Muscle of back (tissue), 13 donors: ENCODE measurements at places on chromosomes 1 and 21.

DNA sequence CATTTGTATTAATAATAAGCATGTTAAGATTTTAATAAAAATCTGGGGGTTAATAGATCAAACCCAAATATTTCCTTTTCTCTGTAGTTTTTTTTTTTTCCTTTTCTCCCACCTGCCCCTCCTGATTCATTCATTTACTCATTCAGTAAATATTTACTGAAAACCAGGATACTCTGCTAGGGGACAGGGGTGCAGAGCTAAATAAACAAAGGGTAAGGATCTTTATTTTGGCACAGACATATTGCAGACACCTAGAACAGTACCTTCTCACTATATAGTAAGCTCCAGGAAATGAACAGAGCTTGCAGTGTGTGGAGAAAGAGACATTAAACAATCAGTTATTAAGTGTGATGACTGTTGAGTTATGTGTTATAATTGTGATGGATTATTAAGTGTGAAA lies 60.9 kb downstream of the AK5 start:
- DNase-seq: no peak

- no peak for DNase-seq
Observed at GRCh38 chr1:113701429-113701828, 57.9 kb downstream of the PHTF1 start.

- DNase-seq: no peak
Observed at GRCh38 chr1:230415405-230416132, 10.6 kb downstream of the PGBD5 start.

DNA sequence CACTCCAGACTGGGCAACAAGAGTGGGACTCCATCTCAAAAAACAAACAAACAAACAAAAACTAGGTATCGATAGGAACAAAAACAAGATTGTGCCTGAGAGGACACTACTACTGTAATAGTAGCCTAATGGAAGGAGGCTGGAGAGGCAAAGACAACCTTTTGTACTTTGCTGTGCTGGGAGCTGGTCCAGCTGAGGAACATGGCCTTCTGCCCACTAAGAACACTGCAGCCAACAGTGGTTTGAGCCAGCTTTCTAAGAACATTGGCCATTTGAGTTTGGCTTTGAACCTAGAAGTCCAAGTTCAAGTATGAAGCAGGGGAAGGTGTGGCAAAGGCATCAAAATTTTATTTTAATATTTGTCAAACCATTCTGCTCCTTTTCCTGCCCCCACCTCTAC lies 22.7 kb upstream of the RGS8 start:
- no peak for DNase-seq

GRCh38 chr1:231421546-231421970 lies 529 bp downstream of the EGLN1 start:
- DNase-seq: peak; percentile 43

DNA sequence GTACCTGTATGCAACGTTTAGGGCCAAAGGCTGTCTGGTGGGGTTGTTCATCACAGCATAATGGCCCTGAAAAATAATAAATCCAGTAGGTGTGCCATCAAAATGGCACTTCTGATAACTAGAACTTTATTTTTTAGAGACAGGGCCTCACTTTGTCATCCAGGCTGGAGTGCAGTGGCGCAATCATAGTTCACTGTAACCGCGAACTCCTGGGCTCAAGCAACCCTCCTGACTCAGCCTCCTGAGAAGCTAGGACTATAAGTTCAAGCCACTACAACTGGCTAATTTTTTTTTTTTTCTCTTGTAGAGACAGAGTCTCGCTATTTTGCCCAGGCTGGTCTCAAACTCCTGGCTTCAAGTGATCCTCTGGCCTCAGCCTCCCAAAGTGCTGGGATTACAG lies 4.7 kb downstream of the SNAPIN start:
- DNase-seq: no peak

GRCh38 chr1:56710646-56711045 lies 65.5 kb downstream of the PRKAA2 start:
- no peak for DNase-seq

DNA sequence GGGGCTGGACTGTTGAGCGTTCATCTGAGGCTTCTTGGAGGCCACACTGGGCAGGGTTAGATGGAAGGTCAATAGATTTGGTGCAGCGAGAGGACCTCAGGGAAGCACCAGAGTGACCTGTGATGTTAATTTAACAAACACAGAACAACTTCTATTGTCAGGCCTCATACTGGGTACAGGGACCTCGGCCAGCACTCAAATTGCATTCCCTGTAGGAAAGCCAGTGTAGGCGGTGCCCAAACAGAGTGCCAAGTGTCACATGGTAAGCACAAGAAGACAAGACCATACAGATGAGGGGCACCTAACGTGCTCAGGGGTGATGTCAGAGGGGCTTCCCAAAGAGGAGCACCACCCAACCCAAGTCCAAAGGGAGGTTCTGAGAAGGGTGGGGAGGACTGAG lies 1.3 kb downstream of the TMEM269 start:
- no peak for DNase-seq

DNA sequence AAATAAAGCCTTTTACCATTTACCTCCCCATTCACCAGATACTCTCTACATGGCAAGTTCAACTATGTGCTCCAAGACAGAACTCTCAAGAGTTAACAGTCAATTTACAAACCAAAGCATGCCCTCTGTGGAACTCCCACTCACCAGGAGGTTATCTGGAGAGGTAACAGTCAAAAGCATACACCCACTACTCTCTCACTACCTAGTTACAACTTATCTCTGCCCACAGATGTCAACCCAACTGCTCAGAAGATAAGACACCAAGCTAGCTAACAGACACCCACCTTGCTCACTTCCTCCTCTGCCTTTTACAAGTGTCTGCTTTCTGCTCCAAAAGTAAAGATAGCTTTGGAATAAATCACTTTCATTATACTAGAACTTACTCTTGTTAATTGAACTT lies 131.0 kb downstream of the TRIM33 start:
- no peak for DNase-seq

- no peak for DNase-seq
Observed at GRCh38 chr1:116150368-116150767, 39.2 kb downstream of the MAB21L3 start.

GRCh38 chr1:11475748-11476147 lies 3.2 kb upstream of the DISP3 start:
- DNase-seq: no peak

- DNase-seq: no peak
Observed at GRCh38 chr21:33189237-33189636, 40.5 kb upstream of the IFNAR2 start.

- no peak for DNase-seq
Observed at GRCh38 chr1:61287734-61288133, 205.4 kb downstream of the NFIA start.

- DNase-seq: no peak
Observed at GRCh38 chr1:204110894-204111633, 38.1 kb downstream of the SOX13 start.

DNA sequence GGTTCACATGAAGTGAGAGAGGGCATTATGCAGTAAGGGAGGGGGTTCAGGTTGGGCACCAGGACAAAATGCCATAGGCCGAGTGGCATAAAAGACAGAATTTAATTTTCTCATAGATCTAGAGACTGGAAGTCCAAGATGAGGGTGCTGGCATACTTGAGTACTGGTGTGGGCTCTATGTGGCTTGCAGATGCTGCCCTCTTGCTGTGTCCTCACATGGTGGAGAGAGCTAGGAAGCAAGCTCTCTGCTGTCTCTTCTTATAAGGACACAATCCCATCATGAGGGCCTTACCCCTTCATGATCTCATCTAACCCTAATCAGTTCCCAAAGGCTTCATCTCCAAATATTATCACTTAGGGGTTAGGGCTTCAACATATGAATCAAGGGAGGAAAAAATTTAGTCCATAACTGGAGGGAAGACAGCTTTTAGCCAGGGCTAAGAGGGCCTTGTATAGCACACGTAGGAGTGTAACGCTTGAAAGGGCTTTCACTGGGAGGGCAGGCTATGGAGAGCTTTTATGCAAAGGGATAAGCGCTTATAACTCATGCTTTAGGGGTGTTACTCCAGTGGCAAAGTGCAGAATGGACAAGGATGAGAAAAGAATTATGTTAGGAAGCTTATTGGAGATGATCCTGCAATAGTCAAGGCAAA lies 64.5 kb downstream of the PLPPR5 start:
- no peak for DNase-seq

DNA sequence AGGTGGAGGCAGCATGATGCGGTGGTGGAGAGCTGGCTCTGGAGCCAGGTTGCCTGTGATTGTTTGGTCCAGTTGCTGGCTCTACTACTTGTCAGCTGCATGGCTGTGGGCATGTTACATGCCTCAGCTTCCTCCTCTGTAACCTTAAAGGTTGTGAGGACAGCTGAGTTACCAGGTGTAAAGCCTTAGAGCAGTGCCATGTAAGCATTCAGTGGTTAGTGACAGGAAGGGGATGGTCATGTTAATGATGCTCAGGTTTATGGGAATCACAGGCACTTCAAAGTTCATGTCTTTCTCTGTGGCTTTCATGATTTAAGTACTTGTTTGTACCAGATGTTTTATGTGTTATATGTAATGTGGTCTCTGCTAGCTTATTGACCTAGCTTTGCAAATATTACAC lies 32.6 kb downstream of the PTGFRN start:
- no peak for DNase-seq

DNA sequence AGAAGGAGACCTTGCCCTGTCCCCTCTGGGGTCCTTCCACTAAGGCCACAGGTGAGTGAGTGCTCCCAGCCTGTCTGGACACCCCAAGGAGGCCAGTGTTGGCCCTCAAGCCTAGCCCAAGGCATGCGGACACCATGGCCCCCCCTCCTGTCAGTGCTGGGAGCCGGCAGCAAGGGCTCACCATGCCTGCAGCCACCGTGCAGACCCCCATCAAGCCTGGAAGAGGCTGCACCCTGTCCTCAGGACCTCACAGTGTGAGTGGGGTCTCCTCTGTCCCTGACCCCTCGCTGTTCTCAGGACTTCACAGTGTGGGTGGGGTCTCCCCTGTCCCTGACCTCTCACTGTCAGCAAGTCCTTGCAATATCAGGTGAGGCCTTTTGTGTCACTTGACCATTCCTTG lies 33.2 kb upstream of the PRSS38 start:
- no peak for DNase-seq

DNA sequence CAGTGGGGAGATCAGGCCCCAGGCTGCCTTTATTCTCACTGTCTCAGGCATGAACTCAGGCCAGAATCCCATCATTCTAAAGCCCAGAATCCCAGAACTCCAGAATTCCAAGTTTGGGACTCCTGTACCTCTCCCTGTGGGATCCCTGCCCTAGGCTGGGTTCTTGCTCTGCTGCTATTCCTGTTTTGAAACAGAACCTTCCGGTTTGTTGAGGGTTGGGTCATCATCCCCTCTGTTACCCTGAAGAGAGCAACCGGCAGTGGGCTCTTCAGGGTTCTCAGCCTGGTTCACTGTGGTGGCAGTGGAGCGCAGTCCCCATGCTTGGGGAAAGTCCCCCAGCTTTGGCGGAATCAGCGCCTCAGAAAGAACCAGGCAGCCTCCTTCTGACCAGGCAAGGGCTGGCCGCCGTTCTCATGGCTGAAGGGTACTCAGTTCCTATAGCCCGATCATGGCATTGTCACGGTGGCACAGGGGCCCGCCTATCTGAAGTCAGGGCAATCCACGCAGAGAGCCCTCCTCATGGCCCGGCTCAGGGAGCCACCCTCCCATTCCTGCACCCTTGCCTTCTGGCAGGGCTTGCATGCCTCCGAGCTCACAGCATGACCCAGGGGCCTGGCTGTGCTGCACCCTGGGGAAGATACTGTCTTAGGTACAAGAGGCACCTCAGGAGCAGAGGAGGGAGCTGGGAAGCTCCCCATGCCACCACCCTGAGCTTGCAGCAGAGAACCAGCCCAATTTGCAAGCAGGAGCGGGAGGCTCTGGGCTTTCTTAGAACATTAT lies 335.6 kb upstream of the VAMP3 start:
- DNase-seq: no peak

GRCh38 chr1:165467706-165468105 lies 22.8 kb upstream of the RXRG start:
- no peak for DNase-seq

GRCh38 chr1:97632075-97632474 lies 288.8 kb downstream of the DPYD start:
- DNase-seq: no peak

- peak; percentile 87 for DNase-seq
Observed at GRCh38 chr1:10387677-10388386, 11.0 kb upstream of the PGD start.

DNA sequence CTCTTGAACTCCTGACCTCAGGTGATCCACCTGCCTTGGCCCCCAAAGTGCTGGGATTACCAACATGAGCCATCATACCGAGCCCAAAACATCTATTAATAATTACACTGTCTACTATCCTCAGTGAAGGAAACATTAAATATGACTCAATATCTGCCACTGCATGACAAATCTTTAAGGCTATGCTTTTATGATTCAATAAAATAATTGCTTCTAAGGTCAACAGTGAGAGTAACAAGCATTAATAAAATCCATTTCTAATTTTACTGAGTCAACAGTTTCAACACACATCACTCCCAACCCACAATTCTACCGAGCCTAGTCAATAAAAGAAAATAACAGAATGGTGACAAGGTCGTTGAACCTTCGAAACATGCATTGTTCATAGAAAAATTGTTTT lies 125.5 kb upstream of the CHRM3 start:
- DNase-seq: no peak

DNA sequence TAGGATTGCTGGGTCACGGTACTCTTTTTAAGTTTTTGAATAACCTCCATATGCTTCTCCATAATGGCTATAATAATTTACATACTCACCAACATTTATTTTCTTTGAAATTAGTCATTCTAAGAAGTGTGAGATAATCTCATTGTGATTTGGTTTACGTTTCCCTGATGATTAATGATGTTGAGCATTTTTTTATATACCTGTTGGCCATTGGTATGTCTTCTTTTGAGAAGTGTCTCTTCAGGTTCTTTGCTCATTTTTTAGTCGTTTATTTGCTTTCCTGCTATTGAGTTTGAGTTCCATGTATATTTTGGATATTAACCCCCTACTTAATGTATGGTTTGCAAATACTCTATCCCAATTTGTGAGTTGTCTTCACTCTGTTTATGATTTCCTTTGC lies 9.3 kb downstream of the RNF187 start:
- no peak for DNase-seq

- DNase-seq: no peak
Observed at GRCh38 chr21:25002676-25003075, 604.6 kb downstream of the MRPL39 start.

GRCh38 chr1:232145768-232146167 lies 484.2 kb downstream of the SIPA1L2 start:
- no peak for DNase-seq

- DNase-seq: no peak
Observed at GRCh38 chr1:216014086-216014485, 409.2 kb downstream of the USH2A start.

- DNase-seq: no peak
Observed at GRCh38 chr1:29703596-29704370, 467.5 kb downstream of the PTPRU start.
